Activated CD4-positive, CD25-positive, alpha-beta regulatory T cell treated with anti-CD3 and anti-CD28 coated beads, Interleukin-2, amount 50 U/mL, for 24 hours (primary cell): ENCODE measurements at places on chromosomes 4 and X.
A peak's percentile ranks its signal among the peaks of the same experiment; 100 is the strongest.

DNA sequence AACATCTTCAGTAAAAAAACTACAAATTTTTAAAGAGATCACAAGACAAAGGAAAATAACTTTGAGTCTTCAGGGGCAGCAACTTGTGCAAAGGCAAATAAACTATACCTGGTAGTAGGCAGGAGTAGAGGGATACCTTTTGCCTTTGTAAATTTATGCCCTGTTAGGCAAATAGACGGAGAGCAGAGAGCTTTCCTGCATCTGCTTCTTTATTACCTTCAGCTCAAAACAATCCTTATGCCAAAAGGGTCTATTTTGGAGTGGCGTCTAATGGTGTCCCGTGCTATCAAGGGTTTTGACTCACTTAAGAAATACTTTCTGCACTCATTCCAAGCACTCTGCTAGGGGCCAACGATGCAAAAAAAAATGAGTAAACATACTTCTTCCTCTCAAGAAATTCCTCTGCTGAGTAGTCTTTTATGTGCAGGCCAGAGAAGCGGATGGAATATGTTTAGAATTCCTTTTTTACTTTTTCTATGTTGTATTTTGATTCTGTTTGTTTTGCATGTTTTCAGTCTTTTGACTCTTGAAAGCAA, 131.9 kb downstream of the ANXA5 start:
- no peak for ATAC-seq

- no peak for ATAC-seq
These were observed 179.4 kb downstream of the FBXW7 start for GRCh38 chr4:152356428-152357034.

GRCh38 chrX:46627062-46627461, 53.5 kb downstream of the CHST7 start:
- no peak for ATAC-seq

- ATAC-seq, result peak; percentile 74
These were observed 53.1 kb downstream of the ATXN3L start for GRCh38 chrX:13266641-13267345.

DNA sequence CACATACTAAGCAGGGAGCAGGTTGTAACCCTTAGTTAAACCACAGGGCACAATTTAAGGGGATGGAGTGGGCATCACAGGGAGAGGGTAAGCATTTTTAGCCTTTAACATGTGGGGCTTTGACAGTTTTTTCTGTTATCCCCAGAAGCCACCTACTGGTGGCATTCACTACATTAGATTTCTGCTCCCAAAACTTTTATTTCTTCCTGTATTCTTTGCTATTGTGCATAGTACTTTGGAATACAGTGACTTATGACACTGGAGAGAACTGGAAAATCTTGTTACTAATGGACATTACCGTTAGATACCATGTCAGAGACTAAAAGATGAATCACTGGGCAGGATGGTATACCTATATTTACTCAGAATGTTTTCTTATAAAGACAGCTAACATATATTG, 7.3 kb downstream of the TRIM75 start:
- no peak for ATAC-seq

- no peak for ATAC-seq
These were observed 42.8 kb downstream of the SHISA3 start for GRCh38 chr4:42440083-42440482.

DNA sequence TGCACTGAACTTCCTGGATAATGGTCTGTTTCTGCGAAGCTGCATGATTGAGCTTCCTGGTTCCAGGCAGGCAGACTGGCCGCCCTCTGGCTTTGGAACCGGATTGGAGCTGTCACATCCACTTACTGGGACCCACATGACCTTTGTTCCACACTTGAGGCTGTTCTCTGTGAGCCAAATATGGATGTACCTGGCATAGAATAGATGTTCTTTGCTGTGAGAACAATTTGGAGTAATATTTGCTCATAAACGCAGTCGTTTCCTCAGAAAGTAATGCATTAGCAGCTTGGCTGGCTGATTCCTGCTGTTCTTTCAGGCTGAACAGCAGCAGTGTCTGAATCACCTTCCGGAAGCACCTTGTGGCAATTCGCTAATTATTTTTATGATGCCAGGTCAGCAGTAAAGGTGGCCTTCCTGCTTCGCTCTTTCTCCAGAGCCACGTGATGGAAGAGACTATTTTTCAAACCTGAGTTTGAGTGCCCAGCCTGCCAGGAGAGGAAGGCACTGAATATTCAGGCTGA, 78.1 kb upstream of the BOD1L1 start:
- ATAC-seq, result no peak

- ATAC-seq, result no peak
These were observed 56.5 kb downstream of the CPZ start for GRCh38 chr4:8648816-8649630.

- ATAC-seq, result no peak
These were observed 17.4 kb downstream of the TLR10 start for GRCh38 chr4:38765382-38765781.

DNA sequence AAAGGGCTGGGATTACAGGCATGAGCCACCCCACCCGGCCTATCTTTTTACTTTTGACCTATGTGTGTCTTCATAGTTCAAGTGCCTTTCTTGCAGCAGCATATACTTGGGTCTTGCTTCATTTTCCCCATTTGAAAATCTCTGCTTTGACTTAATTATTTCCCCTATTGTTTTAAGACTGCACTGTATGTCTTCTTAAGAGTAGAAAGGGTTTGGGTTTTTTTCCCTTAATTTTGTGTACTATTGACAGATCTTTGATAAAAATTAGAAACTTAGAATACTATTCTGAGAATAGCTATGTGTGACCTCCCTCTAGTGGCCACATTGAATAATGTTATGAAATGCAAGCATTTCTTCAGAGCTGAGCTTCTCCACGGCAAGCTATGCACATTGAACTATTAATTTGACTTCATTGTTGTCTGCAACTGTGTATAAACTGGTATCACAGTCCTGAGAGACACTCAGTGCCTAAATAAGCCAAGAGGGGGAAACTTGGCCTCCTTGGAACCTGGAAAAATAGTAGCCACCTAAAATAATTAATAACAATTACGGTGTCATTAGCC, 8.7 kb upstream of the SLC25A4 start:
- ATAC-seq, result peak; percentile 45

- no peak for ATAC-seq
These were observed 685.0 kb downstream of the RAPGEF2 start for GRCh38 chr4:159787901-159788300.

DNA sequence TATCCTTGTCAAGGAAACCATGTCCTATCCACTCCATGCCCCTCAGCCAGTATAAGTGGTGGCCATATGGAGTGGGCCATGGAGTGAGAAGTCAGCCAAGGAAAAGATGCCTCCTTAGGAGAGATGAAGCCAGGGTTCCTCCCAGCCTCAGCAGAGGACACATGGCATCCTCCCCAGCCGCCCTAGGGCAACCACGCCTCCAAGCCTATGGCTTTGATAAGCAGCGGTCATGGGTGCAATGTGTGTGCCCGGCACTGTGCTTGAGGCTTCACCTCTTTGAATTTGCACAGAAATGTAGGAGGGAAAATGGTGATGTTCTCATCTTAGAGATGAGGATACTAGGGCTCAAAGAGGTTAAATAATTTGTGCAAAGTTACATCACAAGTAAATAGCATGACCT, 34.6 kb upstream of the TBC1D14 start:
- no peak for ATAC-seq

DNA sequence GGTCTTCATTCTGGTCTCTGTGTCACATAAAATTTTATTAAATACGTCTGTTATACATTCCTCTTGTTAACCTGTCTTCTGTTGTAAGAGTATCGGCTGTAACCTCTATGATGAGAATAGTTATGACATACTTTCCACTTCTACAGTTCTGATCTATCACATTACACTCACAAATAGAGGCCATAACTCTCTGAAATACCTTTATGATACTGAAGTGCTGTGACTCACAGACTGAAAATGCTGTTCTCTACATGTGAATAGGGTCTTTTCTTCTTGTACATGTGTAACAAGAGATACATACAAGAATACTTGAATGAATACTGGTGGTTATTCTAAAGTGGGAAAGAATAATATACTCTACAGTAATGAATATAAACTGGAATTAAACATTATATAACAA, 1047.6 kb downstream of the TECRL start:
- no peak for ATAC-seq

GRCh38 chr4:148162991-148163390, 279.2 kb downstream of the NR3C2 start:
- ATAC-seq, result no peak

DNA sequence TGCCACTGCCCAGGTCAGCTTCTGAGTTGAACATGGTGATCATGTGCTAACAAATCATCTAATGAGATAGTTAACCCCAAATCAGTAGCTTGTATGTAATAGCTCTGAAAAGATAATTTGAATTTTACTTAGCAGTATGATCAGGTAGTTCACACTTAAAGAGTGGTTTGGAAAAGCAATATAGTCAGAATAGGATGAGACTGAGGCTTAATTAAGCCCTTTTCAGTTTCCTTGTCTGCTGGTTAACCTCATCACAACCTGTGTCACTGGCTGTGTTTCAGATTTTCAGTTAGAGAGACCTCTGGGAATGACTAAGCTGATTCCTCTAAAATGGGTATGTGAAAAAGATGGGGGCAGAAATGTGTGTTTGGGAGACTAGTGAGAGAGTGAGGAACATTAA, 38.1 kb downstream of the GPR174 start:
- ATAC-seq, result peak; percentile 91

DNA sequence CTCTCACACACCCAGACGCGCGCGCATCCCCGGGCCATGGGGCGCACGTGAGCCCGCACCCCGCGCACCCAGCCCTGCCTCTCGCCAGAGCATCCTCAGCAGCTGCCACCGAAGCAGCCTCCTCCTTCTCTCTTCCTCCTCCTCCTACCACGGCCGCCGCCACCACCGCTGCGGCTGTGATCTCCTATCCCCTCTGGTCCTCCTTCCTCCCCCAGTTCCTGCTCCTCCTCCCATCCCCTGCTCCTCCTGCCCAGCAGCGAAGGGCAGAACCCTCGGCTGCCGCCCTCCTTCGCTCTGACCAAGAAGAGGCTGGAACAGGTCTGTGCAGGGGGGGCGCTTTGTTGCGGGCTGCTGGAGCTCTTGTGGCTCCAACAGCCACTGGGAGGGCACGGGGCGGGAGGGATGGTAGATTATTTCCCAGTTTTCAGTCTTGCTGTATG, 148.7 kb upstream of the CHRDL1 start:
- ATAC-seq, result no peak

GRCh38 chr4:148425327-148426110, 16.7 kb downstream of the NR3C2 start:
- no peak for ATAC-seq

GRCh38 chr4:140901736-140902336, 145.7 kb upstream of the TBC1D9 start:
- ATAC-seq, result no peak

DNA sequence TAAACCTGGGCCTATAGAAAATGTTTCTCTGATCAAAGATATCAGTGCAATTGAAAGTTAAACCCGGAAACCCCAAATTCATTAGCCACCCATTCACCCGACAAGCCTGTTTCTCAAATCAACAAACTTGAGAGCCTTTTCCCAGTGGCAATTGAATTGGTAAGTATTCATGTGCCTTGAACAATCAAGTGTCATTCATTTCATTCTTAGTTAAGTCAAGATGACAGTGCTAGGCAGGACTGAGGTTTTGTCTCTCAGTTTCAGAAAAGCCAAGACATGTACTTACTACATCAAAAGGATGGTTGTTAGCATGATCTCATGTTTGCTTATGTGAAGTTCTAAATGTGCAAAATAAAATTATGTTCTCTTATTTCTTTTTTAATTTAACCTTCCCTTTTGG, 32.3 kb downstream of the CC2D2A start:
- no peak for ATAC-seq

DNA sequence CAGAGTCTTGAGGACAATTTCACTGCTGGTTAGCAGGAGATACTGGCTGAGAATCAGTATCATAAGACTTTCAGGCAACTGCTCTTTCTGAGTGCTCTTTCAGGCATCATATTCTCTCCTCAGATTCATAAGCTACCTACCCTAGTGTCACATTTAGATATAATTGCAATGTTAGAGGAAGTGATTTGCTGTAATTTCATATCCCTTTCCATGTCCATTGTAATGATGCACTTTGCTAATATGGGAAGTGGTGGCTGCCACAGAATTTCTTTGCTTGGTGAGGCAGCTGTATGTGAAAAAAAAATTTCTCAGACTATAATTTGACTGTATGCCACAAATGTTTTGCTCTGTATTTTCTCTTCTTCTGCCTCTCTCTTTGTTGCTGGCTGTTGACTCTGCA, 63.3 kb downstream of the DOCK11 start:
- ATAC-seq, result no peak

DNA sequence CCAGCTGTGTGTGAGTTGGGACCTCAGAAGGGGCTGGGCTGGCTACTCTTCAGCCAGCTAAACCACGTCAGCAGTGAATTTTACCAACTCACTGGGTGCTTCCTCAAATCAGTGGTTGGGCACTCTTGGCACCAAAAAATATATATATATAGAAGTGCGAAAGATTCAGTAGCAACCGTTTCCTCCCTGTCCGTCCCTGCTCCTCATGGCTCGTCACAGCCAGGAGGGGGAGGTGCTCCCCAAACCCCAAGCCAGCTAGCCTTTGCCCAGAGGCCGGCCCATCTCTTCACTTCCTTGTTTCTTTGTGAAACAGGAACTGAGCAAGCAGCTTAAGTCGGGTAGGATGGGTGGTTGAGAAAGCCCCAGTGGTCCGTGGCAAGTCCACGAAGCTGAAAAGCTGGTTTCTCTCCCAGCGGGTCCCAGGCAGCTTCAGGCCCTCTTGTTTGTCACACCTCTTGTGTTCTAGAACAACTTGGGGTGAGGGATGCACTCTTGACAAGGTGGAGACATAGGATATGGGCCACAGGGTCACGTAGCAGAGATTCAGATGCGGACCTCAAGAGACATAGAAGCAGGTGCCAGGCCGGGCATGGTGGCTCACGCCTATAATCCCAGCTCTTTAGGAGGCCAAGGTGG, 6.8 kb upstream of the SASH3 start:
- peak; percentile 9 for ATAC-seq

DNA sequence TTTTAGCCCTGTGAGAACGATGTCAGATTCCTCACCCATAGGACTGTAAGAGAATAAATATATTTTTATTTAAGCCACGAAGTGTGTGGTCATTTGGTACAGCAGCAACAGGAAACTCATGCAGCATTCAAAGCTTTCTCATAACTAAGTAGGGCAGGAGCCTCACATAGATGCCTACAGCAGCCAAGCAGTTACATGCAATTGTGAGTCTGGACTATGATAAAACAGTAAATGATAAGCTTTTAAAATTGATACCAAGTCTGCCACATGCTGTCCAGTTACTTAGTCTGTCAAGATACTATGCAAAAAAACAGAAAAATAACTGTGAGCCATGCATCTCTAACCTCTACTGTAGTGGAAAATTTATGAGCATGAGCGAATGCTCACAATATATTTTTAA, 359.6 kb downstream of the HS3ST1 start:
- ATAC-seq, result no peak

DNA sequence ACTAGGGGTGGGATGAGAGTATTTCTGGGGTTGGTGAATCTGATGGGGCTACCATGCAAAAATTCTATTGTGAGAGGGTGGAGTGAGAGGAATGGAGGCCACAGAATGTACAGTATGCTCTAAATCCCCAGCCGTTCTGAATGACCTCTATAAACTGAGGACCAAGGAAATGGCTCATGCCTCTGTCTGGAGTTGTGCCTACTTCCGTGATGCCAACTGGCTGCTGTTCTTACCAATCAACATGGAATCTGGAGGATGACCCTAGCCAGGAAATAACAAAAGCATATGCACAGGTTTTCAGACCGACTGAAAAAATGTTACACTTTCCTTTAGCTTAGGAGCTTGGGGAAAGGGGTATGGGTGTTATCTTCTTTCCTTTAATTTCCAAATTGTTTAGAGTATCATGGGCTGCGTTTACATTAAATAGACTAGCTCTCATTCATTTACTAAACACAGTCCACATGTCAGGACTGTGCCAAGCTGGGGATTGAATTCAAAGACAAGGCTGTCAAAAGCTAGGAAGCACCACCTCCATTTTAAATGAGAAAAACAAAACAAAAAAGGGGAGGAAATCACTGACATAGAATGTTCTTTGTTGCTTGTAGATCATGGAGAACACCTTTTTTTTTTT, 20.2 kb upstream of the CCKAR start:
- ATAC-seq, result no peak
